ENCODE measurements at places on chromosomes 5 and 9.

- DNase-seq: no peak
Measured at GRCh38 chr5:137205231-137206027, 293.7 kb downstream of the SPOCK1 start.

- no peak for DNase-seq
Measured at GRCh38 chr5:51392689-51393199, 9.5 kb downstream of the ISL1 start.

DNA sequence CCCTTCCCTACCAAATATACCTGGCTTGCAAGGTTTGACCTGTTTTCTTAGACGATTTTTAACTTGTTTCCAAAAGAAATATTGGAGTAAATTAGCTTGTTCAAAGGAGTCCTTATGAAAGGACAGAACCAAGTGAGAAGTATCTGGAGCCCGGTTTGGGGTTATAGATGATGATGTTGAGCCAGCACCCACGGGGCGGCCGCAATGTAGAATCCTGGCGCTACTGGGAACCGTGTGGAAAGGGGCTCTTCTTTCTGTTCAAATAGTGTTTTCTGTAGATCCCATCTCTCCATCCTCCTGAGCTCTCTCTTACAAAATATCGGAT is 517 bp upstream of the EXOSC2 start:
- no peak for DNase-seq

GRCh38 chr5:71932131-71932654 is 175.1 kb upstream of the MAP1B start:
- DNase-seq: no peak

- DNase-seq: no peak
Measured at GRCh38 chr9:72290311-72290710, 74.7 kb downstream of the ZFAND5 start.

DNA sequence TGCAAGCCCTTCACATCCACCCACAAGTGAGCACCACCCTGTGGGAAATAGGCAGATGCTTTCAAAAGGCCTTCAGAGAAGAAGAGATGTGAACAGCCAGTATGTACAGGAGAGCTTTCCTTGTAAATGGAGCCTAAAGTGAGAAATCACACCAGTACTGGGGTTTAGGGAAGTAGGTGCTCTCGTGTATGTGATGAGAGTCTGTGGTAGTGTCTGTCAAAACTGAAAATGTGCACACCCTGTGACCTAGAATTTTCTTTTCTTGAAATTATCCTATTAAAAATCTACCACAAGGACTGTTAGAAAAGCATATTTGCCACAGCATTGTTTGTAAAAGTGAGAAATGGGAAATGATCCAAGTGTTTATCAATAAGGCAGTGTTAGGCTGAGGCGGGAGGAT is 16.6 kb downstream of the OTULINL start:
- DNase-seq: no peak

DNA sequence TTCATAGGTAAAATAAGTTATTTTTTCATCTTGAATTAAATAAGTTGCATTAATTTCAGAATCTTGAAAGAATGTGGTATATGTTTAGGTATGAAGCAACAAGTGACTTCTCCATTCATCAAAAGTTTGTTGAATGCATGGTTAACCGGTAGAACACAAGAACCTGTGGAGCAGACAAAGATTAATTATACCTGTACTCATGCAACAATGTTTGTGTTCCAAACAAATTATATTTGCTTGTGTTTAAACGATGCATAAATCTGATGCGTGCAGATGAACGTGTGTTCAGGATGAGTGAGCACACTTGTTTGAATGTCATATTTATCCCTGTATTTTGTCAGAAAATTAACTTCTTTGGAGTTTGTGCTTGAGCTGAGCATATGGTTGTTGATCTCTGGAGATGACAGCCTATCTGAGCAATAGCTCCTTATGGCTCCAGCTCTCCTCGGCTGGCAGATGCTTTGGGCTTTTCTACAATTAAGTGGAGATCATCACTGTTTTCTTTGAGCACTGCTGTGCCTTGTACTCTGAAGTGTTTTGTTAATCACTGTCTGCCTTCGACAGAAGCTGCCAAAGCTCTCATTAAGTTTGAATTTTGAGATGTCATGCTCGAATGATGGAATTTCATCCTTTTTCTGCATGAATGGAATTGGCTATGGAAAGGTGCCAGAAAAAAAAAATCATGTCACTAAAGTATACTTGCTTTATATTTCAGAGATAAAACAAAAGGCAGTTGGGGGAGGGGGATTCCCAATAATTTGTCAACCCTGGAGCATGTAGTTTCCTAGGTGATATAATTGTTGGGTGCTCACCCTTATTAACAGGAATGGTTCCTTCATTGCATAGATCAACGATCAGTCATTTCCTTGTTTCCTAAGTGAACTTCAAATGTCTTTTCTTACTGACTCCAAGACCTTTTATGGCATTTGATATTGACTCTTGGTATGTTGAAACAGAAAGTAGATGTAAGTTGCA is 502.5 kb upstream of the ARRDC3 start:
- no peak for DNase-seq

GRCh38 chr5:149550268-149550583 is 1.0 kb downstream of the CSNK1A1 start:
- DNase-seq: no peak

GRCh38 chr9:131266266-131267229 is 9.8 kb downstream of the FAM78A start:
- DNase-seq: no peak

DNA sequence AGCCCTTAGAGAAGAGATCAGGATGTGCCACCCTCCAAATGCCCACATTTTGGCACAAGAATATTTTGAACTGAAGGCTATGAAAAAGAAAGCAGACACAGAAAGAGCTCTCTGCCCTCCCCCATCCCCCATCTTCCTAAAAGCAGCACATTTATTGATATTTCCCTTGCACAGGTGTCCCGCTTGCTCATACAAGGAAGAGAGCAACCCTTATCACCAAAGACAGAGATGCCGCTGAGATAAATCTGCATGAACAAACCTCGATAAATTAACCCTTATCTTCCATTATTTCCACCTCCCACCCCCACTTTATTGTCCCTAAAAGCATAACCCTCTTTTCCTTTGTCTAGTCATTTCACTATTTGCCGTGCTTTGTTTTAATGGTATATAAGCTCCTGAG is 1.8 kb downstream of the SLC28A3 start:
- no peak for DNase-seq

GRCh38 chr5:147327905-147328304 is 93.1 kb downstream of the STK32A start:
- no peak for DNase-seq

Measured in AG09319 (cell line).